ENCODE measurements at places on chromosomes 3 and 15.
A peak's percentile ranks its signal among the peaks of the same experiment; 100 is the strongest.

- DNase-seq = peak; percentile 68
Measured at GRCh38 chr3:169811631-169812331, 889 bp upstream of the LRRIQ4 start.

DNA sequence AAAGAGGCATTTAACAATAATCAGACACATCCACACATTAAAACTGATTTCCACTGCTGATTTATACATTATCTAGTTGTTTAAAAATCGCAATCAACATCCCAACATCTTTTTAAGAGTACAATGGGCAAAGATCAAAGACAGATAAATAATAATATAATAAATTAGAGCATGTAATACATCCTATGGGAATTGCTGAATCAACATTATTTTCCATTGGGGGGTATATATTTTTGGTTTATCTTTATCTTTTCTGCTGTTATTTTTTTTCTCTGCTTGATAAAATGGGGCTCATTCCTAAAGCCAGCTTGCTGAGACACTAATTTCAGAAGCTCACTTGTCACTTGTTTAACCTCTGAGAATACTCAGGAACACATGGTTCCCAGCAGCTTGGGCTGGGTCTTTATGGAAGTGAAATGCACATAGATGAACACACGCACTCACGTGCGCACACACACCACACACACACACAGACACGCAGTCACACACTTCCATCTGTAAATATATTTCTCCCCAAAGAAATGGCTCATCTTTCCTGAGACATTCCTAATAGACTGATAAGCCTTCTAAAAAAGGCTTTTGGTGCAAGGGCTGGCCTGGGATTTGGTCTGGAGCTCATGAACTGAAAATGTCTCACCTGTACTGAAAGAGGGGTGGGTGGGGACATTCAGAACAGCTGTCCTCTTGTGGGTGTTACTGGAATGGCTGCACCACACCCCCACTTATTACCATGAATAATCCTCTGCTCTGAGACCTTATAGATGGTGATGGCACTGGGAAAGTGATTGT, 3.5 kb upstream of the PPIB start:
- no peak for DNase-seq

DNA sequence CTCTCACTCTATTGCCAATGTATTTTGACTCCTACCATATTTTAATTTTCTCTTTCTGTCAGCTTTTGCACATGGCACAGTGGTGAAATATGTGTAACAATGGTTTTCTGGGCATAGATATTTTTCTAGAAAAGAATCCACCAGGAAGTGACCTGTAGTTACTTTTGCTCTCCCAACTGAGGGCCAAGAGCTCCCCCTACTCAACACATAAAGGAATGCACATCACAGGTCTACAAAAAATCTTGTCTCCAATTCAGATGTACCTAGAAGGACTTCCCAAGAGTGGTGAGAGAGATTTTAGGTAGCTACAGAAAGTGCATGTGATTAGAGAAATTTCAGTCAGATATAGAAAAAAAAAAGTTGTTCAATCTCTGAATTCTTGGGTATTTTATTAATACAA, 15.6 kb downstream of the CPA3 start:
- DNase-seq = peak; percentile 23

- no peak for DNase-seq
Measured at GRCh38 chr3:71090207-71090606, 493.3 kb downstream of the FOXP1 start.

DNA sequence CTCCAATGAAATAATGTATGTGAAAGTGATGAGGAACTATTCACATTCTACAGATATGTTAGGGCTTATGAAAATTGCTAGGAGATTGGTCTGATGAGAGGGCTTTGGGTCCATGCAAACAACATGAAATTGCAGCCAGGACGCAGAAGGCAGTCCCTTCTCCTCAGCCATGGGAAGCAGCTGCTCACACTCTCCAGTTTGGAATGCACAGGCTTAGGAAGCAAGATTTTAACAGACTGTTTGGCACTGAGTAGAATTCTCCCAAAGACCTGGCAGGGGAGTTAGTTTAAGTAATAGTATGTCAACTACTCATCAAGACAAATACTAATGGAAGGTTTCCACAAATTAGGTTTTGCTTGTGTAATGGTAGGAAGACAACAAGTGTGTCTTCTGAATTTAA, 500.7 kb upstream of the ARRDC4 start:
- peak; percentile 17 for DNase-seq

- no peak for DNase-seq
Measured at GRCh38 chr15:89812011-89812846, 2.4 kb downstream of the ANPEP start.

DNA sequence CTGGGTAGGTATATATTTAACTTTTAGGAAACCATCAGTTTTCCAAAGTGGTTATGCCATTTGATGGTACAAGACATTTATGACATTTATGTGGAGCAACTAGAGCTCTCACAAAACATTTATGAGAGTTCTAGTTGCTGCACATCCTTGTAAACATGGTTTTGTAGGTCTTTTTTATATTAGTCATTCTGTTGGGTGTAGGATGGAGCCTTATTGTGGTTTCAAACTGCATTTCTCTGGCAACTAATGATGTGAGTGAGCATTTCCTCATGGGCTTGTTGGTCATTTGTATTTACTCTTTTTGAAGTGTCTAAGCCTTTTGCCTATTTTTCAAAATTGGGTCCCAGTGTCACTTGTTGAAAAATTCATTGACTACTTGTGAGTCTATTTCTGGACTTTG, 45.7 kb upstream of the MGLL start:
- no peak for DNase-seq

DNA sequence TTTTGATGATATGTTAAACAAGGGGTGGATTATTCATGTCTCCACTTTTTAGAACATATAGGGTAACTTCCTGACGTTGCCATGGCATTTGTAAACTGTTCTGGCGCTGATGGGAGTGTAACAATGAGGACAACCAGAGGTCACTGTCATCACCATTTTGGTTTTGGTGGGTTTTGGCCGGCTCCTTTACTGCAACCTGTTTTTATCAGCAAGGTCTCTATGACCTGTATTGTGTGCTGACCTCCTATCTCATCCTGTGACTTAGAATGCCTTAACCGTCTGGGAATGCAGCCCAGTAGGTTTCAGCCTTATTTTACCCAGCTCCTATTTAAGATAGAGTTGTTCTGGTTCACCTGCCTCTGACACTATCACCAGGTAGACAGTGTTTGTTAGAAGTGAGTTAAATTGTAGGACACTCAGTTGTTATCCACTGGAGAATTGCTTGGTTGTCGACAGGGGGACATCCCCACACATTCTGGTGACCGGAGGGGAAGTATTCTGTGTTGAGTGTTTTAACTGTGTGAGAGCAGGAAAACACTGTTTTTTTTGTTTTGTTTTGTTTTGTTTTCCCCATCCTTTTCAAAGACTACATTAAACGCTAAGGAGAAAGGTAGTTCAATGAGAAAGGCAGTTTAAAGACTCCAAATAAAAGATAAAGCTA, 36.9 kb upstream of the SKIL start:
- DNase-seq = peak; percentile 51

- DNase-seq = no peak
Measured at GRCh38 chr3:110667216-110667615, 404.4 kb upstream of the NECTIN3 start.

GRCh38 chr3:153972862-153973261, 148.3 kb upstream of the ARHGEF26 start:
- no peak for DNase-seq

DNA sequence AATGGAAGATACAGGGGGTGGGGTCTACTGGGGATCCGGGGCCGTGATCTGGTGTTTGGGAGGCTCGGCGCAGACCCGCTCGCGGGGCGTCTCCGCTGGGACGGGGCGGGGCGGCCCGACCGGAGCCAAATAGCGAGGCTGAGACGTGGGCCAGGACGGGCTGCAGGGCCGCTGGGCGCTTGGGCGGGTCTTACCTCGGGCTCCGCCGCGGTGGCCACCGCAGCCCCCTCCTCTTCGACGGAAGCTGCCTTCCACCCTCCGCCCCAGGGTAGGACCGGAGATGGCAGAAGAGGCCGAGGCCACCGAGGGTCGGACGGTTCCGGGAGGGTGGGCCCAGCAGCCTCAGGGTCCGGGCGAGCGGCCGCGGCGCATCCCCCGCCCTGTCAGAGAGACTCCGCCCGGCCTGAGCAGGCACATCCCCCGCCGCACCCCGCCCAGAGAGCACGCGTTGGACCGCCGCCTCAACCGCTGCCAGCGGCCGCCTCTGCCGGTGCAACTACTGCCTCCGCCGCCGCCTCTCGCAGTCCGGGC, 399 bp downstream of the MYO9A start:
- DNase-seq = peak; percentile 90

GRCh38 chr15:92797168-92798052, 102.7 kb upstream of the CHD2 start:
- no peak for DNase-seq

DNA sequence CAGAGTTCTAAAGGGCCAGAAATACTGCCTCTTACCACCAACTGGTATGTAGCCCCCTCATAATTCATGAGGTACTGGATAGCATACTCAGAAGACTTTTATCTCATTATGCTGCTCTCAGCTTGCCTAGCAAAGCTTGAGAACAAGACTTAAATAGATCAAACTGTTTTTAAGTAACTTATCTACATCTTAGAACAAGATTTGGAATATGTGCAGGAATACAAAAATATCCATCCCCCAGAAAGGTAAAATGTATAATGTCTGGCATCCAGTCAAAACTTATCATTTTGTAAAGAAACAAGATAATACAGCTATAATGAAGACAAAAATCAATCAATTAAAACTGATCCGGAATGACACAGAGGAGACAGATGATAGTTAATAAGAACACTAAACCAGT, 400.4 kb upstream of the TGFBR2 start:
- DNase-seq = no peak

DNA sequence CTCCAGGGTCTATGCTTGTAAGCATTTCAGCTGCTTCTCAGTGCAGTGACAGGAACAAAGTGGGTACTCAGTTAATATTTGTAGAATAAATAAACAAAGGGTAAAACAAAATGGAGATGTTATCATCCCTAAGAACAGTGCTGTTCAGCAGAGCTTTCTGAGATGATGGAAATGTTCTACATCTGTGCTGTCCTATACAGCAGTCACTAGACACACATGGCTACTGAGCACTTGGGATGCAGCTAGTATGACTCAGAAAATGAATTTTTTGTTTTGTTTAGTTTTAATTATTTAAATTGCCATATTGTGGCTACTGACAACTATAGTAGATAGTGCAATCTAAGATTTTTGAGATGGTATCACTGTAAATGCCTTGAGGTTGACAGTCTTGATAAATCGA, 283.8 kb upstream of the ADAMTS9 start:
- DNase-seq = no peak

- no peak for DNase-seq
Measured at GRCh38 chr3:188369526-188369925, 215.6 kb downstream of the LPP start.

DNA sequence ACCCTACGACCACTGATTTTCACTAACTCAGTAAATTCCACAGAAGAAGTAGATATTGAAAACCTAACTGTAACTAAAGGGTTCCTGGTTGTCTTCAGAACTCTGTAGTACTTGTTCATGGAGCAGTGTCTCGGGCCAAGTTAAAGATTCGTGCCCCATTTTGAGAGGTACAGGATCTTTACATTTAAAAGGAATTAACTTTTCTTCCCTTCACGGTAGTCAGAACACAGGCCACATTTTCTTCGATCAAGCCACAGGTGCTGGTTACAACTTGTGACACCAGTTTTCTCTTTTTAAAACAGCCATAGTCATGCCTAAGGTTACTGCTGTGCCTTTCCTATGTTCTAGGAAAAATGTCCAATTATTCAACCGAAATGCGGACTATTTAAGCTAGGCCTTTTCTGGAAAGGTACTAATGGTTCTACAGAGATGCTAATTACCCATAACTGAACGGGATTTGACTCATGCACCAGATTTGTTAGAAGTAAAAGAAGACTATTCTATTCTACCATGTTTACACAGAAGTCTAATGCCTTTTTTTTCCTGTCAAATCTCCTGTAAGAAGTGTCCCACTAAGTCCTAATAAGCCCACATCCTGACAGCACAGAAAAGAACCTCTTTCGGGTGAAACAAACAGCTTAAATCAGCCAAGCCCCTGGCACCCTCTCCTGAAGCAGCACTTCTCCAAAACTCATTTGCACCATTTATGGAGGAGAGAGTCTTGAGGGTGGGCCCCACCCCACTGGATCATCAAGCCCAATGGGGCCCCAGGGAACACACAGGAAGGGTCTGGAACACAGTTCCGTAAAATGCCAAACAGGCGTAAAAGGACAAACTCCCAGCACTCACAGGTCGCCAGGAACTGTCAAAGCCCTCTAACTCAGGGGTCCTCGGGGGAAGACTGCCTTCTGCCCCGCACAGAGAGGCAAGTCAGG, 1.9 kb downstream of the LRIG1 start:
- DNase-seq = no peak

DNA sequence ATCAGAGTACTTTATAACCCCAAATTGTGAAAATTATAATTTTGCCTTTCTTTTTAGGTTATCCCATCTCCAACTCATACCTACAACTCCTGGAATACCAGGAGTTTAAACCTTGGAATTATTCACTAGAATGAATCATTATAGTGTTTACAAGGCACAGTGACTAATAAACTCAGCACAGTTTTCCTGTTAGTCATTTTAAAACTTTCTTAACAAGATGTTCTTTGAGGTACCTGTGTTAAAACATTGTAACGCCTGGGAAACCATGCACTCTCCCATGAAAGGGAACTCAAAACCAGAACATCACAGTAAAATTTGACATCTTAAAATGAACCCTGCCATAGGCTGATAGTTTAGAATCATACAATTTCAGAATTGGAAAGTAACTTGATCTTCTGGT, 132.4 kb upstream of the OSTN start:
- DNase-seq = no peak

DNA sequence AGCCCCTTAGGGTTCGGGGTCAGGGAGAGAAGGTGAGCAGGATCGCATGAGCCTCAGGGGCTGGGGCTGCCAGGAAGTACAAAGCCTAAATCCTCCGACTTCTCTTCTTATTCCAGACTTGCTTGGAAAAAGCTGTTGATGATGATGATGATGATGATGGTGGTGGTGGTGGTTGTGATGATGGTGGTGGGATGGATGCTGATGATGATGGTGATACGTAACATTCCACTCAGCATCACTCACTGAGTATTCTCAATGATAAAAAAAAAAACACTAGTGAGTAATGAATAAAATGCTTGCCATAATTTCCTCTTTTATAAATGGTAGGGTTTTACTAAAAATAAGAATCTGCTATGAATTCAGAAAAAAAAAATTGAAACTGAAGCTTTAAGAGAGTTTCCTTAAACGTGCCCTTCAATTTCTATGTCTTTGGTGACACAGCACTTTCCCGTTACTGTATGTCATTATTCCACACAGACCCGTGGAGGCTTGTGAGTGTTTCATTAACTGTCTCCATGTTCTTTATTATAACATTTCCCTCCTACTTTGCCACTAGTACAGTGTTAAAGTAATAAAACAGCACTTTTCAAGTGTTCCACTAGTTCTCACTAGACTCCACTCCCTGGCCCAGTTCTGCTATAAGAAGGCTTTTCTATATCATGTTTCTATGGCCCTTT, 5.4 kb upstream of the ACAN start:
- no peak for DNase-seq

DNA sequence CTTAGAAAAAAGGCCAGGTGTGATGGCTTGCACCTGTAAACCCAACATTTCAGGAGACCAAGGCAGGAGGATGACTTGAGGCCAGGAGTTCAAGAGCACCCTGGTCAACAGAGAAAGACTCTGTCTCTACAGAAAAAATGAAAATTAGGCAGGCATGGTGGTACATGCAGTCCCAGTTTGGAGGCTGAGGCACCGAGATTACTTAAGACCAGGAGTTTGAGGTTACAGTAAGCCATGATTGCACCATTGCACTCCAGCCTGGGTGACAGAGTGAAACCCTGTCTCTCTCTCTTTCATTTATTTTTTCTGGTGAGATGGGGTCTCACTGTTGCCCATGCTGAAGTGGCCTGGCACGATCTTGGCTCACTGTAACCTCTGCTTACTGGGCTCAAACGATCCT, 24.7 kb downstream of the IP6K1 start:
- no peak for DNase-seq

All from lung (tissue), 17 donors.